ENCODE measurements at places on chromosomes 12 and 14.

DNA sequence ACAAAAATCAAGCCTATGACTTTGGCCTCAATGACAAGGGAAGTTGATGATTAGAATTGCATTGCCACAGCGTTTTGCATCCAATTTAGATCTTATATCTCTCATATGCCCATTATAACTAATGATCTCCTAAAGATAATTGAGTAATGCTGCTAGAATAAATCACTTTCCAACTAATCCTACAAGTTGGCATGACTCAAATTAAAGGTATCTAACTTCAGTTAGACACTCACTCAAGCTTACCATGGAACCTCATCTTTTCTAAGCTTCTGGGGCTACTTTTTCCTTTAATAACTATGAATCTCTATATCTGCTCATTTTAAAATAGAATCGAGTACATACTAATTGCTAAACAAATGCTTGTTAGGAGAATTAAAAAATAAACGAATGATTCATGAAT lies 427.8 kb downstream of the BTG1 start:
- H3K4me1 ChIP-seq: no peaks in the 10 kb centered on the region
- DNase-seq: no peak
- no peaks in the 10 kb centered on the region for H3K36me3 ChIP-seq
- no peak overlapping the region for H3K27ac ChIP-seq

- no peaks in the 10 kb centered on the region for H3K4me1 ChIP-seq
- no peak overlapping the region for H3K27ac ChIP-seq
- H3K27me3 ChIP-seq: no peaks in the 10 kb centered on the region
- no peak overlapping the region for H3K4me3 ChIP-seq
Observed at GRCh38 chr12:8828257-8829124, 6.1 kb downstream of the A2ML1 start.

DNA sequence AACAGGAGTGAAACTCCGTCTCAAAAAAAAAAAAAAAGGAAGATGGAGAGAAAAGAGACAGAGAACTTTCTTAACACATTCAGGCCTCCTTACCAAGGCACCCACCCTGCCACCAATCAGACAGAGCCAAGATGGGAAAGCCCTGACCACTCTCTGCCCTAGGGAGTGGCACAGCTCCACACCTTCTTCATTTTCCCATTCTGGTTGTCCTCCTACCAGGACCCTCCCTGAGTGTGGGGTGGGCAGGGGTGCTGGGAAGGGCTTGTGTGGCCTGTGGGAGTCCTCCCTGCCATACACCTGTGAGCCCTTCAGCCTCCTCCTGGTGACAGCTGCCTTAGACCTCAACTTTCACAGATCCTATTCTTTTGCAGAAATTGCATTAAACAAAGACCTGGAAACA lies 513.6 kb downstream of the BCL11B start:
- no peaks in the 10 kb centered on the region for H3K27me3 ChIP-seq
- H3K4me3 ChIP-seq: no peak overlapping the region
- no peaks in the 10 kb centered on the region for H3K4me1 ChIP-seq

- no peaks in the 10 kb centered on the region for H3K4me1 ChIP-seq
- H3K27ac ChIP-seq: no peak overlapping the region
- DNase-seq: no peak
- H3K4me3 ChIP-seq: no peak overlapping the region
Observed at GRCh38 chr12:97305651-97306050, 157.0 kb upstream of the RMST start.

DNA sequence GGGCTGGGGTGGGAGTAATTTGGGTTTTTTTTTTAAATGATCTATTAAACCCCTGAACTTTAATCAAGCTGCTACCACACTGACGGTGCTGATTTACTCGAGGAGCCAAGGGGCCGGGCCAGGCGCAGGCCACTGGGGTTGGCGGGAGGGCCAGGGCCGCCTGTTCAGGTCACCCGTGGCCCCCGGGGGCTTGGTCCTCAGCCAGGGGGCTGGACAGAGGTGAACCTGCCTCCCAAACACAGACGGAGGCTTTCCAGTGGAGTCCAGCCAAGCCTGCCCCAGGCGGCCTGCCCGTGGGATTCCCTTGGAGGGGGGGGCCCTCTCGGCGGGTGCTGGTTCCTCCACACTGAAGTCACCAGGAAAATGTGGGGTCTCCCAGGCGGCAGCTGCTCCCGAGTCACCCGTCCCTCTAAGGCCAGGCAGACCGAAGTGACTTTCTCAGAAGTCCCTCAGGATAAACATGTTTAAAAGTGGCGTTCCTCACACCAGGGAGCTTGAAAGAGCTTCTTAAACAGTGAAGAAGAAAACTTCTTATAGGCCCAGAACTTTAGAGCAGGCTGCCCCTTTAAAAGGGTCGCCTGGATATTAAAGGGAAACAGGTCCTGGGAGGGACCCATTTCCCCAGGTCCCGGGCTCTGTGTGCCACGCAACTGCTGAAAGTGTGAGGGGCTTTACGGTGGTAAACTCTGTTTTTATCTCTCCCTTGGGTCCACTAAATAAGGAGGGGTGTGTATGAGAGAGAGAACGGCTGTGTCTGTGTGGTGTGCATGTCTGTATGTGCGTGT lies 167.2 kb upstream of the GSC start:
- H3K27me3 ChIP-seq: no peaks in the 10 kb centered on the region
- peaks cover 35% of the 10 kb centered on the region for H3K4me1 ChIP-seq
- H3K27ac ChIP-seq: peak overlapping the region; percentile 76
- DNase-seq: no peak
- peak overlapping the region; percentile 17 for H3K4me3 ChIP-seq

DNA sequence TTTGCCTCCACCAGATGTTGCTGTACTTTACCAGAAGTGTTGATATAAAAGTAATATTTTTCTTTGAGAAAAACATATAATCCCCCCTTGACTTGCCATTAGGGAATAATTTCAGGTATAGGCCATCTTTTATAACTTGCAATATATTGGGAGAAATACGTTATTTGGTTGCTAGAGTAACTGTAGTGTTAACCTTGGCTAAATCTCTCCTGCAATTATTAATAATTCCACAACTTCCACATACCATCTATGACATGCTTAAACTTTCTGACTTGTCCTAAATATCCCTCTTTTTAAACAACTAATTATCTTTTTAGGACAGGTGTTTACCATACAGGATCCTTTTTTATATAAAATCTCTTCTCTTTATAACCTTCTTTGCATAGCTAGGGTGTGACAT lies 1048.2 kb downstream of the SLC16A7 start:
- H3K4me1 ChIP-seq: no peaks in the 10 kb centered on the region
- no peaks in the 10 kb centered on the region for H3K27me3 ChIP-seq
- no peak for DNase-seq
- H3K36me3 ChIP-seq: no peaks in the 10 kb centered on the region
- H3K27ac ChIP-seq: no peak overlapping the region
- no peak overlapping the region for H3K4me3 ChIP-seq

DNA sequence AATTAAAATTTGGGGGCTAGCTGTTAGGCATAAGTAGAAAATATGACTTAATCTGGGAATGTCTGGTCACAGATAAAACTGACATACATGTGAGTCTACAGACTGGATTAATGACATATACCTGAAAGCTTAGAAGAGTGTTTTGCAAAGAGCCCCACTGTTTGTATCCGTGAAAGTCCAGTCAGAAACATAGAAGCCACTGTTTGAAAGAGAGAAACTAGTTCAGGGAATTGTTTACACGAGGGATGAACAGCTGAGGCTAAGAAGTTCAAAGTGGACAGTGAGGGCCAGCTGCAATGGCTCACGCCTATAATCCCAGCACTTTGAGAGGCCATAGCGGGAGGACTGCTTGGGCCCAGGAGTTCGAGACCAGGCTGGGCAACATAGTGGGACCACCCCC lies 36.2 kb upstream of the SGPP1 start:
- H3K27me3 ChIP-seq: no peaks in the 10 kb centered on the region
- H3K4me3 ChIP-seq: no peak overlapping the region
- H3K4me1 ChIP-seq: no peaks in the 10 kb centered on the region
- H3K27ac ChIP-seq: no peak overlapping the region
- DNase-seq: no peak

GRCh38 chr12:26369588-26369987 lies 174.2 kb downstream of the SSPN start:
- H3K27me3 ChIP-seq: no peaks in the 10 kb centered on the region
- H3K4me1 ChIP-seq: no peaks in the 10 kb centered on the region
- DNase-seq: no peak

DNA sequence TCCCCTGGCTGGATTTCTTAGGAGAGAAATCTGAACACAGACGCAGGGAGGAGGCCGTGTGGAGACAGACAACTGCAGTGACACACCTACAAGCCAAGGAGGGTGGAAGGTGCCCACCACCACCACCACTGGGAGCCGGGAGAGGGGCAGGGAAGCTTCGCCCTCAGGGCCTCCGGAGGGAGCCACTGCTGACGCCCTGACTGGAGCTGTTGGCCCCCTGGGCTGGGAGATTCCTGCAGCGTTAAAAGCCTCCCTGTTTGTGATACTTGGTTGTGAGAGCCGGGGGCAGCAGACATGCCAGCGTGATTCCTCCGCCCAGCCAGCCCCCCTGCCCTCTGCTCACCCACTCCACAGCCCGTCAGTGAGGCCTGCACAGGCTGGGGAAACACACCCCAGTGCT lies 72.0 kb downstream of the CHGA start:
- peaks cover 33% of the 10 kb centered on the region for H3K4me1 ChIP-seq
- no peak overlapping the region for H3K27ac ChIP-seq
- H3K27me3 ChIP-seq: no peaks in the 10 kb centered on the region
- no peak overlapping the region for H3K4me3 ChIP-seq

GRCh38 chr12:1581973-1582708 lies 12.2 kb downstream of the FBXL14 start:
- no peaks in the 10 kb centered on the region for H3K27me3 ChIP-seq
- no peak overlapping the region for H3K4me3 ChIP-seq
- no peaks in the 10 kb centered on the region for H3K36me3 ChIP-seq
- DNase-seq: no peak

GRCh38 chr12:112906712-112907414 lies at the start of gene OAS1:
Gene OAS1 (plus strand): TSS chr12:112906962. CDS start chr12:112907040, 78 bp downstream.
- H3K36me3 ChIP-seq: no peaks in the 10 kb centered on the region
- H3K4me1 ChIP-seq: peaks cover 40% of the 10 kb centered on the region
- DNase-seq: peak; percentile 86

DNA sequence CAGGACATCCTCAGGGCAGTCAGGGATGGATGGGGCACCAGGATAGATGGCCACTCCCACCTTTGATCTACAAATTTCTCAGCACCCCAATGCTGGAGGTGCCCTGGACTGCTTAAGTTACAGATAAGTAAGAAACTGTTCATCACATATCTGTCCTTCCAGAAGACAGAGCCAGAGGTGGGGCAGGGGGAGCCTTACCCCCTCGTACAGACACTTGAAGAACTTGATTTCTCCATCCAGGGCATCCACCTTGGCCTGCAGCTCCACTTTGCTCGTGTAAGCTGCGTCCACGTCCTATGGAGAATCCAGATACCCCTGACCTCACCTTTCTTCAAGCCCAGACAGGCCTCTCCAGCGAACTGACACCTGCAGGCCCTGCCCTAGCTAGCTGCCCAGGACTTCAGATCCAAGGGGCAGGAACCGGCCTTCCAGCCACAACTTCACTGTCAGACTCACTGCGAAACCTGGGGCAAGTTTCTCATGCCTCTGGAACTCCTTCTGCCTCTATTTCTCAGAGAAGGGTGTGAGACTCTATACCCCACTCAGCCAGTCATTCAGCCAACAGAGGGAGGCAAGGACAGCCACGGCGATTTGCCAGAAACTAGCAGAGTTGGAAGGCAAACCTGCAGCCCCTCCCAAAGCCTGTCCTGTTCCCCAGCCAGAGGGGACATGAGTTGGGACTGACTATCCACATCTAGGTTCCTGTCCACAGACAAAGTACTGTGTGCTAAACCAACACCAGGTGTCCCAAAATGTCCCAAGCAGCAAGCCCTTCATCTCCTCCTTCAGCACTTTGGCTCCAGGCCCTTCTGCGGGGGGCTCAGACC lies 3.8 kb downstream of the KRT73 start:
- H3K4me1 ChIP-seq: no peaks in the 10 kb centered on the region
- no peak overlapping the region for H3K27ac ChIP-seq
- H3K27me3 ChIP-seq: no peaks in the 10 kb centered on the region
- H3K4me3 ChIP-seq: no peak overlapping the region

- no peaks in the 10 kb centered on the region for H3K27me3 ChIP-seq
- H3K4me1 ChIP-seq: peaks cover 64% of the 10 kb centered on the region
- peak overlapping the region; percentile 72 for H3K4me3 ChIP-seq
- H3K27ac ChIP-seq: peak overlapping the region; percentile 15
- no peak for DNase-seq
- peaks cover 3% of the 10 kb centered on the region for H3K36me3 ChIP-seq
Observed at GRCh38 chr12:120688527-120689071, 1.6 kb downstream of the MLEC start.

DNA sequence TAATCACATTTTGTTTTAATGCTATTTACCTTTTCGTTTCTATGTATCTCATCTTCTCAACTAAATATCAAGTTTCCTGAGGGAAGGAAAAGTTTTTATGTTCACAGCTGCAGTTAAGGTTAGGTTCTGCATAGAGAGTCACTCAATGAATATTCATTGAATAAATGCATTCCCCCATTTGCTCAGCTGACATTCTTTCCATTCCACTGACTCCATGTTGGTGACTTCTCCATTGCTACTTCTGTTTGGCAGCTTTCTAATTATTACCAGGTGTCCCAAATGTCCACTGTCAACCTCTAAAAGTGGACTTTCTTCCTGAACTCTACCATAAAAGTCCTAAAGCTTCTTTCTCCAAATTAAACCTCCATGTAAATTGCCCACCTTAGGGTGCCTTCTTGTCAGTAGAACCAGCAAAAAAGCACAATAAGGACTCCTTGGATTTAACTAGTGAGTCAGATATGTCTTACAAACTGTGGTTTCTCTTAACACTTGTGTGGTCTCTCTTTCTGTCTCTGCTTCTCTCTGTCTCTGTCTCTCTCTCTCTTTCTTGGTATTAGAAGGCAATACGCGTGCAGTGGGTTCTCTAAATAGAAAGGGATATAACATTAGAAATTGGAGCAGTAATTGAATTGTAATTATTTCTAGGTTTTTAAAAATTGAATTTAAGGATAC lies 85.9 kb downstream of the TMEM117 start:
- H3K4me1 ChIP-seq: no peaks in the 10 kb centered on the region
- DNase-seq: no peak
- no peaks in the 10 kb centered on the region for H3K27me3 ChIP-seq
- H3K27ac ChIP-seq: no peak overlapping the region
- no peak overlapping the region for H3K4me3 ChIP-seq

GRCh38 chr12:106740818-106741217 lies 33.7 kb upstream of the RIC8B start:
- no peaks in the 10 kb centered on the region for H3K27me3 ChIP-seq
- DNase-seq: no peak
- no peak overlapping the region for H3K4me3 ChIP-seq
- no peaks in the 10 kb centered on the region for H3K4me1 ChIP-seq
- H3K36me3 ChIP-seq: no peaks in the 10 kb centered on the region

DNA sequence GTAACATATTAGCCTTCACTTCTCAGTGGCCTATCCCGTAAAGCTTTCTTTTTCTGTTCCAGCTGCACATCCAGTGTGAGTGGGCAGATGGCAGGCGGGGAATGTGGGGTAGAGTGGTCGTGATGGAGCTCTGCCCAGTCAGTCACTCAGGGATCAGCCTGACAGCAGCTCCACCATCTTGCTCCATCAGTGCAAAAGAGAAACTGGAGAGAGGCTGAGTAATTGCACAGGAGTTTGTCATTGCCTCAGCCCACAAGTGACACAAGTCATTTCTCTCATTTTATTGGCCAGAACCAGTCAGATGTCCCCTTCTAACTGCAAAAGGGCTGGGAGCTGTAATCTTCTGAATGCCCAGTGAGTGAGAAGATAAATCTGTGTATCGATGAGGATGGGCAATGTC lies 66.5 kb downstream of the ATP23 start:
- DNase-seq: no peak
- no peaks in the 10 kb centered on the region for H3K36me3 ChIP-seq
- no peak overlapping the region for H3K4me3 ChIP-seq
- no peak overlapping the region for H3K27ac ChIP-seq
